ENCODE measurements at places on chromosomes 6 and 20.

DNA sequence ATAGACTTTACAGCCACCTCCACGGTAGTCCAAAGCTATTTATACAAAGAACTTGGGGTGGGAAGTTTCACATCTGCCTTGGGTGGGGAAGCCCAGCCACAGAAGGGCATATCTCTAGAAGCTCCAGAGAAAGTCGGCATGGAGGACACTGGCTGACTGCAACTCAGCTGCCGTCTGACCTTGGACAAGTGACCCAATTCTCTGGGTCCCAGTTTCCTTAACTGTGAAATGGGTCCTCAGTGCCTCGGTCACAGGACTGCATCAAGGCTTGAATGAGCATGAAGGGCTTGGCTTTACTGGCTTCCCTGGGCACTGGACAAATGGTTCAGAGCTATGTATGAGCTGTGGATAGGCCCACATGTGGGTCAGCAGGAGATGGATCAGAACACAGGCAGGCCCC lies 58.6 kb downstream of the NOL4L start:
- no peak for DNase-seq

DNA sequence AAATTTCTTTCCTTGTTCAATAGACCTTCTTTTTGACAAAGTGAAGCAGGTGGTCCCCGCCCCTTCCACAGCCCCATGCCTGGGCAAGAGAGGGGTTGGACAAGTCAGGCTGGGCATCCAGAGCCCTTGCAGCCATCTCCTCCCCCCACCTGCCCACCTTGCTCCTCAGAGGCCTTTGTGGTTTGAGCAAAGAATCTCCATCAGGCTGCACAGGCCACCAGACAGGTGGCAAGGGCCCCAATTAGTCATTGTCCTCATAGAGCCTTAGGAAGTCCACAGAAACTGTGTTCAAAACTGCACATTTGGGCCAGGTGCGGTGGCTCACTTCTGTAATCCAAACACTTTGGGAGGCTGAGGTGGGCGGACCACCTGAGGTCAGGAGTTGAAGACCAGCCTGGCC lies 1.5 kb upstream of the MAPK13 start:
- DNase-seq = no peak

DNA sequence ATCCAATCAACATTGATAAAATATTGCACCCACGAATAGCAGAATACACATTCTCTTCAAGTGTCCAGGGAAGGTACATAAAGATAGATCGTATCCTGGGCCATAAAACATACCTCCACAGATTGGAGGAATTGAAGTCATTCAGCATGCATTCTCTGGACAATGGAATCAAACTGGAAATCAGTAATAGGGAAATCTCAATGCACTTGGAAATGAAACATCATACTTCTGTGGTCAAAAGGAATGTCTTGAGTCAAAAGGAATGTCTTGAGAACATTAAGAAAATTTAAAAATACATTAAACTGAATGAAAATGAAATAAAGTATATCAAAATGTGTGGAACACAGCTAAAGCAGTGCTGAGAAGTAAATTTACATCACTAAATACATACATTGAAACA lies 138.8 kb downstream of the TFAP2A start:
- no peak for DNase-seq

DNA sequence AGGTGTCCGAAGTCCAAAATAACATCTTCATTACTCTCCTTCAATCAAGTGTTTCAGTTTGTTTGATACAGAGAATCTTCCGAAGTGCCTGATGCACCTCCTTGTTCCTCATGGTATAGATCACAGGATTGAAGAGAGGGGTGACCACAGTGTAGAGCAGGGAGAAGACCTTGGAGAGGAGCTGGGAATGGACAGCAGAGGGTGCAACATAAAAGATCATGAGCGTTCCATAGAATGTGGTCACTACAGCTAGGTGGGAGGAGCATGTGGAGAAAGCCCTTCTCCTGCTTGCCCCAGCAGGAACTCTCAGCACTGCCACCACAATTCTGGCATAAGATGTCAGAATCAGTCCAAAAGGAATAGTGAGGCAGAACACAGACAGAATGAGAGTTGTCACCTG lies 11.9 kb downstream of the OR12D1 start:
- no peak for DNase-seq

DNA sequence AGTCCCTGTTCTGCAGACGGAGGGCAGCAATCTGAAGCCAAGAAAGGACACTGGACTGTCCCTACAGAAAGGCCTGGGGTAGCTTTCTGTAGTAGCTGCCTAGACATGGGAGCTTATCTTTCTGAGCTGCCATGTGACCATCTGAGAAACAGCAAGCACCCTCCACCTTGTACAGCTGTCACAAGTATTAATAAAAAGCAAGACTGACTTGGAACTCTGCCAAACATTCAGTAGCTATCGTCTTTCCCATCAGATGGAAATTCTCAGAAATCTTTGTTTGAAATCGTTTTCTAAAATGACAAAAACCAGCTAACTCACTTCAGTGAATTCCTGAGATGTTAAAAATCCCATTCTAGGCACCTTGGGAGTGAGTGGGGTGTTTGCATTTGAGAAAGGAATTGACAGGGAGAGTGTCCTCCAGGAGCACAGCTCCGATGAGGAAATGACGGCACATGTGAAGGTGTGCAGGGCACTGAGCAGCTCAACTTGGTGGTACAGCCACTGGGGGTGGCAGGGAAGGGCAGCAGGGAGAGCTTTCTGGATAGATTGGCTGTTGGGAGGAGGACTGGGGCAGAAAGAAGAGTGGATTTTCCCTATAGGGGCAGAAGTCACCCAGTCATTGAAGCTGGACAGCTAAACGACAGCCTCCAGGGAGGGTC lies 24.5 kb downstream of the ACSS1 start:
- DNase-seq = no peak

- no peak for DNase-seq
These were observed 3.3 kb upstream of the ULBP3 start for GRCh38 chr6:150072201-150072600.

- no peak for DNase-seq
These were observed 59.6 kb downstream of the SPTLC3 start for GRCh38 chr20:13068336-13068735.

DNA sequence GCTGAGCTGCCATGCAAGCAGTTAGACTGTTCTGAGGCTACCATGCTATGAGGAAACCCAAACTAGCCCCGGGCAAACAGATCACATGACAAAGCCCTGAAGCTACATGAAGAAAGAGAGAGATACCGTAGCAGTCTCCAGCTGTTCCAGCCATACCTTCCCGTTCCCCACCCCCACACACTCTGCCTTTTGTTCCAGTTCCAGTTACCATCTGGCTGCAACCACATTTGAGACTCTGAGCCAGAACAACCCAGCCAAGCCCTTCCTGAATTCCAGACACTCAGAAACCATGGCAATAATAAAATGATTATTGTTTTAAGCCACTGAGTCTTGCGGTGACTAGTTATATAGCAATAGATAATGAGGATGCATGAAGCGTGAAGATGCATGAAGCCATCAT lies 28.3 kb downstream of the RIN2 start:
- DNase-seq = no peak

DNA sequence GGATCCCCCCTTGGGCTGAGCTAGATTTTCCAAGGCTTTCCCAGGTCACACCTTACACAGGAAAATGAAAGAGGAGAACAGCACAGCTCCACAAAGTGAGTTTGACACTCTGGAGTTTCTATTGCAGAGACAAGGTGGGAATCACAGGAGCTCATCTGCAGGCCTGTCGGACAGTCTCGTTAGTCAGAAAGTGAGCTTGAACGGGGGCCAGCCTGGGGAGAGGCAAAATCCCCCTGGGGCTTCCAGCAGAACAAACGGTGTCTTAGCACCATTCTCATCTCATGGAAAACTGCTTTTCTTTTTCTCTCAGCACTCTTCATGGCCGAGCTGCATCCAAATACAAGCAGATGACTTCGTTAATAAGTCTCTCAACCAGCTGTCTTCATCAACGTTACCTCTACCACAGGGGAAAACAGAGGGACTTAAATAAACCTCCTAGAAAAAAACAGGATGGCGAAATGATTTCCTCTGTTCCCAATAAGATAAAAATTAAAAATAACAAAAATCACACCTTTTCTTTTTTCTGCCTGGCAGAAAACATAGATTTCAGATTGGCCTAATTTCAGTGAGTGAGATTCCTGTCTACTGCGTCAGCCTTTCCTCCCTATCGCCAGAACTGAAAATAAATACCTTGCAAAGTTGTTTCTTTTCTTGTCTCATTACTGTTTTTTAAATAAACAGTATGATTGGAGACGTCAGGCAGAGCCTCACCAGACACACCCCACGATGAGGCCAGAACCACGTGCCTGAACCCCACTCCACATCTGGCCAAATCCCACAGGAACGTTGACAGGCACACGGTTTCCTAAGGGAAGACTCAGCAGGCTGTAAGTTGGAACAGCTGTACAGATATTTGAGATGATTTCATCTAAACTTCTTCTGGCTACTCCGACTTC lies 219.0 kb downstream of the TTLL2 start:
- DNase-seq = no peak

- DNase-seq = no peak
These were observed 164.8 kb upstream of the AKAP12 start for GRCh38 chr6:151075005-151075404.

Measured in stimulated activated CD8-positive, alpha-beta memory T cell treated with anti-CD3 and anti-CD28 coated beads, Interleukin-7, amount 100 ng/mL, for 1 hour (primary cell).